ENCODE measurements at places on chromosomes 16 and 17.

- DNase-seq = no peak
These were observed 12.4 kb downstream of the AMZ2 start for GRCh38 chr17:68260051-68260762.

GRCh38 chr17:45265821-45266220, 3.9 kb upstream of the SPATA32 start:
- no peak for DNase-seq

- DNase-seq = no peak
These were observed 14.7 kb downstream of the MPP2 start for GRCh38 chr17:43892647-43892952.

DNA sequence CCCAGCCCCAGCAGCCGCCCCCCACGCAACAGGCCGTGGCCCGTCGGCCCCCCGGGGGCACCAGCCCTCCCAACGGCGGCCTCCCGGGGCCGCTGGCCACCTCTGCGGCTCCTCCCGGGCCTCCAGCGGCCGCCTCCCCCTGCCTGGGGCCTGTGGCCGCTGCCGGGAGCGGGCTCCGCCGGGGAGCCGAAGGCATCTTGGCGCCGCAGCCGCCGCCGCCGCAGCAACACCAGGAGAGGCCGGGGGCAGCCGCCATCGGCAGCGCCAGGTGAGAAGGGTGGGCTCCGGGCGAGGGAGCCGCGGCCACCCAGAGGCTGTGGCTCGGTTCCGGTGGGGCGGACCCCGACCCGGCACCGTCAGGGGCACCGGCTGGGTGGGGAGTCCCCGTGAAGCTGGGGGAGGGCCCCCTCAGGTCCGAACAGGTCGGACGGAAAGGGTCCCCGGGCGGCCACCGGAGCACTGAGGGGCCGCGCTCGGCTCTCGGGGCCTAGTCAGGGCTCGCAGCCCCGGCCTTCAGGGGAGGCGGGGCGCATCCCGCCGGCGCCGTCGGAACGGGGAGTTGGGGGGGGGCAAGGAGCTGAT, 583 bp downstream of the ATXN2L start:
- DNase-seq = no peak

- peak; percentile 91 for DNase-seq
These were observed 10.1 kb downstream of the DYNC1LI2 start for GRCh38 chr16:66741169-66741900.

GRCh38 chr17:70120425-70120824, 45.4 kb downstream of the KCNJ16 start:
- no peak for DNase-seq

DNA sequence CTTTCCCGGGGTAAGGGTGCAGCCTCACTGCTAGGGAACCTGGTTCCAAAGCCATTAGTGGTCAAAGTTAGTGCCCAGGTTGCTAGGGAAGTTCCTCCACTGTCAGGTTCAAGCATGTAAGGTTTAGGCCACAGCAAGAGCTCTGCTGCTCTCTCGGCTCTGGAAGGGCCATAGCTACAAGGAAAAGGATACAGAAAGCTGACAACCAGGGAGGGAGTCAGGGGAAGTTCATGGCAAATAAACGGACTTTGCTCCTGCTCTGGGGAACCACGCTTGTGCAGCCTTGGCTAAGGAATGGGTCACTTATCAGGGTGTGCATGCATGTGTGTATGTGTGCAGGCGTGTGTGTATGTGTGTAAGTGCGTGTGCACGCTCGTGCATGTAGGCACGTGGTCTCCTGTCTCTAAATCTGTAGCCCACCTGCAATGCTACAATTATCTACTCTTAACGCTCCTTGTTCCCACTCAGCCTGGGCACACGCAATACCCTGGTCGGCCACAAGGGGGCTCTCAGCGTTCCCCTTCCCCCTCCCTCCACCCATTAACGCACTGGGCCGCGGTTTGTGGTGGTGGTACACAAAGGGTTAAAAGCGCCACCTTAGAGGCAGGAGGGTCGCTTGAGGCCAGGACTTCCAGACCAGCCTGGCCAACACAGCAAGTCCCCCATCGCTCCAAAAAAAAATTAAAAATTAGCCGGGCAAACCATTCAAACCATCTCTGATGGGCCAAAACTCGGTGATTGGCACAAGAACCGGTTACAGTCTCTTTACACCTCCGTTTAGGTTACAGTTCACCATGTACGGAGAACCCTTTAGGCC, 48.4 kb upstream of the KDM8 start:
- DNase-seq = peak; percentile 38

- DNase-seq = no peak
These were observed 144.8 kb upstream of the RPH3AL start for GRCh38 chr17:497241-498034.

- no peak for DNase-seq
These were observed 5.4 kb downstream of the ALYREF start for GRCh38 chr17:81885869-81886548.

- DNase-seq = no peak
These were observed 236.7 kb upstream of the GOT2 start for GRCh38 chr16:58970775-58971174.

DNA sequence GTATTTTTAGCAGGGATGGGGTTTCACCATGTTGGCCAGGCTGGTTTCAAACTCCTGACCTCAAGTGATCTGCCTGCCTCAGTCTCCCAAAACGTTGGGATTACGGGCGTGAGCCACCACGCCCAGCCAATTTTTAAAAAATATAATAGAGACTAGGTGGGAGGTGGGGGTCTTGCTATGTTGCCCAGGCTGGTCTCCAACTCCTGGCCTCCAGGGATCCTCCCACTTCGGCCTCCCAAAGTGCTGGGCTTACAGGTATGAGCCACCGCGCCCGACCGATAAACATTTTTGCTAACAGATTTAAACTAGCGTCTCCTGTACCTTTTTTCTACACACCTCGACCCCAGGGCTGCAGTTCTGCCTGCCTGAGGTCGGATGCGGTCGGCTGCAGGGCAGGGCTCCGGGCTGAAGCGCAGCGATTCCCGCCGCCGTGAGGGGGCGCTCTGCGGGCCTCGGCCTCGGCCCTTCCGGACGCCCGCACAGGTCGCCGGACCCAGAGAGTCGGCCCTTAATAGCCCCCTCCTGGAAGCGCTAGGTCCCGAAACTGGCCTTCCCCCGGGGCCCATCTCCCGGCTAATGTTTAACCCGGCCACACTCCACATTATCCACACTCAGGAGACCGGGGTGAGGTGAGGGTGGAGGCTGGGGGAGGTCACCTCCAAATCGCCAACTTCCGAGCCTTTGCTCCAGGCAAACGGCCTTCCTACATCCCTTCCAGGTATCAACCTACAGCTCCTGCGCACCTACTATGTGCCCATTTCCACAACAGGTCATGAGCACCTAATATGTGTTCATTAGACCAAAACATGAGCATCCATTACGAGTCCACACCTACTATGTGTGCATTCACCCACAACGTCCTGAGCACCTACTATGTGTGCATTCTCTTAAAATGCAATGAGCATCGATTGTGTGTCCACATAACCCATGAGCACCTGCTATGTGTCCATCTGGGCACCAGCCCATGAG, 2.0 kb upstream of the GLIS2 start:
- DNase-seq = no peak

GRCh38 chr17:67708378-67708777, 9.4 kb upstream of the NOL11 start:
- no peak for DNase-seq

DNA sequence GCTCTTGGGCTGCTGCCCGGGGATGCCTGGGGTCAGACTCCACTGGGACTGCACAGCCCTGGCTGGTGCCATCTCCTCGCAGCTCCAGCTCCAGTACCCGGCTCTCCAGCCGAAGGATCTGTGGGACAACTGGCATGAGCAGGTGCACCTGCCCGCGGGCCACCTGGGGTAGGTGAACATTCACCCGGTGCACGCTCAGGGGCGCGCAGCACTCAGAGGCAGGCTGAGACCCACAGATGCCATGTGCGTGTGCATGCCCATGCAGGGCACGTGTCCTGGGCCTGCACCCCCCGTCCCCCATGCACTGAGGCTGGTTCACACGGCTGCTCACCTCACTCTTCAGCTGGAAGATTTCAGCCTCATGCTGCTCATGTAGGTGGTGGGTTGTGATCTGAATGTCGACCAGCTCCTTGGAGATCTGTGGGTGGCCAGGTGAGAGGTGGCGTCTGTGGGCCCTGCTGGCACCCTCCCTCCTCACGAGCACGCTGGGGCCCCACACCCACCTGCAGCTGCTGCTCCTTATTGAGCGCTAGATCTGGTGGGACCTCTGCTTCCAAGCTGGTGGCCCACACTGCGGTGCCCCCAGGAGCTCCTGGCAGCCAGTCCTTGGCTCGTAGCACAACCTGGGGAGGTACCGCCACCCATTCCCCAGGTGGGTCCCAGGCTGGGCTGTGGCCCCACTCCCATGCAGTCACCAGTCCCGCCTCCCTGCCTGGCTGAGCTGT, 618 bp downstream of the CCDC78 start:
- DNase-seq = no peak
